ENCODE measurements at places on chromosomes 16 and 17.

GRCh38 chr16:30896889-30897733 is 697 bp downstream of the CTF1 start:
- DNase-seq, result peak; percentile 92

- DNase-seq, result no peak
Measured at GRCh38 chr16:64150193-64150592, 971.7 kb downstream of the CDH11 start.

DNA sequence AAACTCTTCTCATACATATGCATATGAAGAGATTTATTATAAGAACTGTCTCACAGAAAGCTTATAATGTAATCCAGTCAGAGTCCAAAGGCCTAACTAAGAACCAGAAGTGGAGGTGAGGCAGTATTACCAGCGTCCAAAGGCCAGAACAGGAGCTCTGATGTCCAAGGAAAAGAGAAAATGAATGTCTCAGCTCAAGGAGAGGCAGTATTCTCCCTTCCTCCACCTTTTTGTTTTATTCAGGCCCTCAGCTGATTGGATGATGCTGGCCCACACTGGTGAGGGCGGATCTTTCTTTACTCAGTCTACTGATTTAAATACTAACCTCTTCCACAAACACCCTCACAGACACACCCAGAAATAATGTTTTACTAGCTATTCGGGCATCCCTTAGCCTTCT is 43.4 kb downstream of the FBXL20 start:
- peak; percentile 65 for DNase-seq

GRCh38 chr16:48053418-48053745 is 102.4 kb downstream of the ABCC12 start:
- no peak for DNase-seq

DNA sequence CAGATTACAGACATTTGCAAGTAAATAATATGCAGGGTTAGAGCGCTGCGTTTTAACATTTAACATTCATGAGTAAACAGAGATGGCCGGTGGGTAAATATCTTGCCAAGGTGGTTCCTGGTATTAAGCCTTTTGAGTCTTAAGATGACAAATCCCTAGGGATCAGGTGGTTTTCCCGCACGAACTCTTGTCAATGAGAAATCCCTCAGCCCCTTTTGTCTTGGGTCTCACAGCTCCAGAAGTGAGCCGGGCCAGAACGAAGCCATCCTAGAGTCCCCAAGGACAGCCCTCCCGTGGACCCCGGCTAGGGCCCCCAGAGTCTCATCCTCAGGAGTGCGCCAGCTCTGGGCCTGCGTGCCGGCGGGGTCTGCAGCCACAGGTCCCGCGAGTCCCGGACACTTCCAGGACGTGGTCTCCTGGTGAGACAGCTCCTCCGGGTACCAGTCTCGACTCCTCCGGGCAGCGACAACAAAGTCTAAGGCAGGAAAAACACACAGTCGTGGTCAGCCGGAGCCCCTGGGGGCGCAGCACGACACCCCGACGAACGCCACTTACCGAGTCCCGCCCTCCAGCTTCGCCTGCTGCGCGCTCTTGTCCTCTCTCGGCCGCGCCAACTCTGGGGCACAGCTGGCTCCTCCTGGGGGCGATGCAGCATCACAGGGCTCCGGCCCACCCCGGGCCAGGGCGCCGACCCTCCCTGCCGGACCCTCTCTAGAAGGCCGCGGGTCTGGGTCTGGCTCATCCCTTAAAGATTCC is 13.3 kb downstream of the MIS12 start:
- DNase-seq, result no peak

DNA sequence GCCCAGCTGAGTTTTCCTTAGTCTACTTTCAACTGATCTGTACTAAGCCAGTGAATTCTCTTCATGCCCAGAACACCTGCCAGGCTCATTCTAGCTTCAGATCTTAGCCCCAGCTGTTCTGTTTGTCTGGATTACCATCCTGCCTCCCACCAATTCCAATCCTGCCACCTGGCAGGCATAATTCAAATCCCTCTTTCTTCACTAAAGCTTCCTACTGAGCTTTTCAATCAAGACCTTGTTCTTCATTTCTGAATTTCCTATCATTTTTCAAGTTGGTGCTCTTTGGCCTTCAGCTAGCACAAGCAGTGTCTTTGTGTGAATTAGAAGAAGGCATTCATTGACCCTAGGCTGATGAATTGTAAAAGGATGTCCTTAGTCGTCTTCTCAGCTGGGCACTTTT is 357.6 kb downstream of the UTP18 start:
- no peak for DNase-seq

DNA sequence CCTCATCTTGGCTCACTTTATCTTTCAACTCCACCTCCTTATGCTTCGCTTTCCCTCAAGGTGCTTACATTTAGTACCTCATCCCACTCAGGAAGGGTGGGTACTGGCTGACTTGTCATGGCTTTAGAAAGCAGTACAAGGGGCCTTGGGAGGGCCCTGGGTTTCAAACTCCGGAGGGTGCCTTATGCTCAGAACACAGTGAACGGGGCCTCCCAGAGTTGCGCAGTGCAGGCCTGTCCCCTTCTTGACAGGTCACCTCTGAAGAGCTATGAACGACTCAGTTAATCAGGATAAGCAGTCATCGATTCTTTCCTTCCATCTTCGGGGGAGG is 6.0 kb downstream of the COG1 start:
- no peak for DNase-seq

DNA sequence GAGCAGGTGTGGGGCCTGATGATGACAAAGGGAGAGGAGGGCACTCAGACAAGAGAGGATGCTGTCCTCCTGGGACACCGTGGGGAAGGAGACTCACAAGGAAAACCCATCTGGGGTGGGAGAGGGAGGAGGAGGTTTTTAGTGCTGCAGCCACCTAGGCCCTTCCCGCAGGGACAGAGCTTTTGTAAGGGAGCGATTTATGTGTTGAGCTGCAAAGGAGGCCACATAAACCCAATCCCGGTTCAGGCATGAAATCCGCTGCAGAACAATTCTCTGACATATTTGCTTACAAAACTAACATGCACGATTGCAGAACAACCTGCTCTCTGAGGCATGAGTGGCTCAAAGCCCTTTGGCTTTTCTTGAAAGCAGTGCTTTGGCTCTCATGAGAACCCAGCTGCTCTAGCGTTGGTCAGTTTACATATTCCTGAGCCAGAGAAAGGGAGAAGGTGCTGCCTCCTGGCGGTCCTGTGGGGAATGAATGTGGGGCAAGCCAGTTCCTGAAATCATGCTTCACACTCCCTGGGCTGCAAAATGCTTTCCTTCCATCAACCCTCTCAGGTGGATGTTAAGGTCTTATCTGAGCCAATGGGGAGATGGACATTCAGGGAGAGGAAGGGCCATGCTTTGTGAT is 122.4 kb upstream of the NLRP1 start:
- DNase-seq, result peak; percentile 26

DNA sequence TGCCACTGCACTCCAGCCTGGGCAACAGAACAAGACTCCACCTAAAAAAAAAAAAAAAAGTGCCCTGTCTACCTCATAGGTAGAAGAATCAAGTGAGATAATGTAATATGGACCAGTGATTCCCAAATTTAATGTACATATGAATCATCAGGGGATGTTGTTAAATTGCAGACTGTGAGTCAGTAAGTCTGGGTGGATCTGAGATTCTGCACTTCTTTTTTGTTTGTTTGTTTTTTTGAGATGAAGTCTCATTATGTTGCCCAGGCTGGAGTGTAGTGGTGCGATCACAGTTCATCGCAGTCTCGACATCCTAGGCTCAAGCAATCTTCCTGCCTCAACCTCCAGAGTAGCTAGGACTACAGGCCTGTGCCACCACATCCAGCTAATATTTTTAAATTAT is 31.6 kb downstream of the HOXB1 start:
- peak; percentile 62 for DNase-seq

DNA sequence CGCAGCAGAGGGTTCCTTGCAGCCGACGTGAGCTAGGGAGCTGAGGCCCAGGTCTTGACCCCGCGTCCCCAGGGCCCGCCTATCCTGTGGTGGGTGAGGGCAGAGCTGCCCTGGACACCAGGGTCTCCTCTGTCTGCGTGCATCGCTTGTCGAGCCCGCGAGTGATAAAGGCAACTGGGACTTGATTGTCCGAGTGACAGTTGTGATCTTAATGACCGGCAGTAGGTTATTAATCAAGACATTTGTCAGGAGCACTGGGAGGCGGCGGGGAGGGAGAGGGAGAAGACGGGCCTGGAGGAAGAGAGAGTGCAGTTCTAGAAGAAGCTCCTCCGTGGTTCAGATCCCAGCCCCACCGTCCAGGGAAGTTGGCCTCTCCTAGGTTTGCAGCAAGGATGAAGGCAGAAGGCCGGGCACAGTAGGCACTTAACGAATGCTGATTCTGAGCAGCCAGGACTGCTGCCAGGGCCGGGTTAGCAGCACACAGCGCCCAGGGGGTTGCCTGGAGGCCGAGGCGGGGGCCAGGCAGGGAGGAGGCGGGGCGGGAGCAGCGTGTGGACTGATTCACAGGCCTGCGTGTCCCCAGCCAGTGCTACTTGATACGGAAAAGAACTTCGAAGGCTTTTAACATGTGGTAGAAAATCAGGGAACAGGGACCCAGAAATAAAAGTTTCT is 11.3 kb upstream of the GSE1 start:
- no peak for DNase-seq

DNA sequence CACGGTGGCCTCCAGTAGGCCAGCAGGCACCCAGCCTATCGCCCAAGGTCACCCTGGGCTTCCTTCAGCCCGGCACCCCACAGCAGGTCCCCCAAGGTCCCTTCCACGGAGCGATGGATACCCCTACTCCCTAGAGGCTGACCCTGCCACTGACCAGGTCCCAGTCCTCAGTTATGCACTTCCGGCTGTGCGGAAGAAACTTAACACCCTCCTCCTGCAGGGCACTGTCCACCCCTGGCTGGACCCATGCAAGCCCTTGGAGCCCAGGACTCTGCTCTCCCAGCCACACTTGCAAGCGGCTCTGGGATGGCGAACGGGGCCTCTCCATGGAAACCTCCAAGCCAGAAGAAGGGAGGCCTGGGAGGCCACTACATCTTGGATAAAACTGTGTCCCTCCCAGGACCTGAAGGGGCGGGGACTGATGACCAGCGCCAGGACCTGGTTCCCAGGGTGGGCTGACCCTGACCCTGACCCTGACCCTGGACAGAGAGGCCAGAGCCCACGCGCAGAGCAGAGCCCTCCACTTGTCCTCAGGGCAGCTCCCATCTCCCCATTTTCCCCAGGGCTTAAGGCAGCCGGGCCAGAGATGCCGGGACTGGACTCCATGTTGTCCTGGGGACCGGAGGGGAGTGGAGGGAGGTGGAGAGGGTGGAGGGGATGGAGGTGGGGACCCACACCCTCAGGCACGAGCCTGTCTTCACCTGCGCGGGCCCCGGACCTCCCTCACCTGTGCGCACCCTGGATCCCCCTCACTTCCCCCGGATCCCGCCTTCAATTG is 734 bp downstream of the CEP131 start:
- no peak for DNase-seq

DNA sequence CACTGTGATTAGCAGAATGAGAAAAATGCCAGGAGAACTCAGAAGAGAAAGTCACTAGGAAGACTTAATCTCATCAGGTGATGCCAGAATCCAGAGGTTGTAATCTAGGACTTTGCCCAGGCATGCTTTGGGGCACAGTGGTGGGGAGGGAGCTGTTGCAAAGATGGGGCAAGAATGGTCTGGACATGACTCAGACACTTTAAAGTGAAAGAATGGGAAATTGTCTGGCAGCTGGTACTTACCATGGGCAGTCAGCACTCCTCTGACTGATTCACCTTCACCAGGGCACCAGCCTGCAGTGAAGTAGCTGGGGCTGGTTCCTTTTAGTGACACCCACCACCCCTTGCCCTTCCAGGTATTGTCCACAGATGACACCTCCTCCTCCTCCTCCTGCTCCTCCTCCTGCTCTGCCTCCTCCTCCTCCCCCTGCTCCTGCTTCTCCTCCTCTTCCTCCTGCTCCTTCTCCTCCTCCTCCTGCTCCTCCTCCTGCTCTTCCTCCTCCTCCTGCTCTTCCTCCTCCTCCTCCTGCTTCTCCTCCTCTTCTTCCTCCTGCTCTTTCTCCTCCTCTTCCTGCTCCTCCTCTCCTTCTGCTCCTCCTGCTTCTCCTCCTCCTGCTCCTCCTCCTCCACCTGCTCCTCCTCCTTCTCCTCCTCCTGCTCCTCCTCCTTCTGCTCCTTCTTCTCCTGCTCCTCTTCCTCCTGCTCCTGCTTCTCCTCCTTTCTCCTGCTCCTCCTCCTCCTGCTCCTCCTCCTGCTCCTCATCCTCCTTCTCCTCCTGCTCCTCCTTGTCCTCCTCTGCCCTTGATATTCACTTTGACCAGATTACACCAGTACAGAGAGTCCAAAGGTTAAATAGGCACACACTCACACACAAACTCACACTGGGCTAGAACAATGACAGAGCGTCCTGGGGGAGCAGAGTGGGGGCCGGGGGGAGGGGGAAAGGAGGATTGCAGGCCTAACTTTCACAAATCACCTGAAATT is at the start of gene CHD9NB:
TSS of gene CHD9NB (minus strand) at position 379 of the 983 bp plus-strand sequence. CDS start 8,739 bp downstream, outside the sequence.
- peak; percentile 87 for DNase-seq

GRCh38 chr17:1918346-1919162 is 88.7 kb downstream of the RPA1 start:
- DNase-seq, result no peak

DNA sequence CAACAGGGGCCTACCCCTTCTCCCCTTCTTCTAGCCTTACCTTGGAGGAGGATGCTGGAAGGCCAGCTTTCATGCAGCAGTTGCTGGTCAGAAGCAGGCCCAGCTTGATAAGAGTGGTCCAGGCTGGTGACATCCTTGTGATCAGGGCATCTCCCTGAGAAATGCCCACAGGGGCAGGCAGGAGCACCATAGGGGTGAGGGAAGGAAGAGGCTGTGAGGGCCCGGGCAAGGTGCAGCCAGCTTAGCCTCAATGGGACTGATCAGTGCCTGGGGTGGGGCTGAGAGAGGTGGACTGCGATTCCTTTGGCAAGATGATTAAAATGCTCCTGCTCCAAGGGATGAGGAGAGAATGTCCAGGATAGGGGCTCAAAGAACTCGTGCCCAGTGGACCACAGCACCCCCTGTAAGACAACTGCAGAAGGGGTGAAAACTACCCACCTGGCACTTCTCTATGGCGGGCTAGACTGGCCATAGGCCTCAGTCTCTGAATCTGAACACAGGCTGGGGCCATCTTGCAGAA is 9.5 kb upstream of the GALK1 start:
- no peak for DNase-seq

DNA sequence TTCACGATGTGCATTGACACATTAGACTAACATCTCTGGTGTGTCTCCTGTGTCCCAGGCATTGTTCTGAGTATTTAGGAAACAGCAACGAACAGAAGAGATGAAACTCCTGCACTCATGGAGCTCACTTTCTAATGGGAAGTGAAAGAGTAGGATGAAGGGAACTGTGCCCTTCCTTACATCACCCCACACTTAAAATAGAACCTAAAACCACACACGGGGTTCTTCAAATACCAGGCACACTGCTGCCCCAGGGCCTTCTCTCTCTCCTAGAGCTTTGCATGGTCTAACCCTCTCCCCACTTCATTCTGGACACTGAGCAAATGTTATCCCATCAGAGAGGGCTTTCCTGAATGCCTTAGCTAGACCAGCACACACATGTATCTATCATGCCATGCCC is 33.7 kb downstream of the TRIM25 start:
- DNase-seq, result no peak

DNA sequence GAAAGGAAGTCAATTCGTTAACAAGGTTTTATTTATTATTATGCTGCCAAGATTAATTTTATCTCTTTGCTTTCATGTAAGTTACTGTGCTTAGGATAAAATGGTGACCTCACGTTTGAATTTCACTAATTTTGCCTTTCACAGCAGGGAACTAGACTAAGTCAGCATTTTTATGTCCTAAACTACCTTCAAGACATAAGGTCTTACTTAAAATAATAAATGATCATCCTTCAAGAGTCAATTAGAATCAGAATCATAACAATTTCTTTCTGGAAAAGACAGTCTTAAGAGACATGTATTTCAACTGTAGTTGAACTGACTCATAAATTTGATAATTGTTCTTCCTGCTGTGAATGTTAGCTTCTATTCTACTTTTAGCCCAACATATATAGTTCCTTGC is 893.8 kb downstream of the KCNJ2 start:
- DNase-seq, result no peak
